ENCODE measurements at places on chromosomes 16 and 17. TPM values are rescaled to one million over a fixed set of nuclear protein-coding genes. Genes with fewer than 3 reads are reported as not detected.

The MIF4GD gene
- 35.2 TPM for polyA plus RNA-seq

The MILR1 gene
- not detected for polyA plus RNA-seq

The C16orf74 gene
- not detected for polyA plus RNA-seq

The CTRB2 gene
- polyA plus RNA-seq: not detected

The SDK2 gene
- polyA plus RNA-seq: 2.2 TPM

The FOXK2 gene
- 29.4 TPM for polyA plus RNA-seq

The PLA2G10 gene
- not detected for polyA plus RNA-seq

The MYO15A gene
- polyA plus RNA-seq: 1.9 TPM

The TEKT1 gene
- not detected for polyA plus RNA-seq

The ZP2 gene
- polyA plus RNA-seq: not detected

The C17orf78 gene
- polyA plus RNA-seq: not detected

All from neural cell (in vitro differentiated cells).